ENCODE measurements at places on chromosomes 4 and X.

- DNase-seq: no peak
Observed at GRCh38 chr4:2827874-2828751, 15.5 kb upstream of the ADD1 start.

GRCh38 chr4:101331017-101331416 is 16.3 kb downstream of the PPP3CA start:
- no peak for DNase-seq

- no peak for DNase-seq
Observed at GRCh38 chrX:26411045-26411444, 195.1 kb downstream of the MAGEB5 start.

GRCh38 chr4:145347684-145348083 is 134.0 kb upstream of the SMAD1 start:
- no peak for DNase-seq

GRCh38 chr4:118290951-118291350 is 61.9 kb downstream of the PRSS12 start:
- no peak for DNase-seq

DNA sequence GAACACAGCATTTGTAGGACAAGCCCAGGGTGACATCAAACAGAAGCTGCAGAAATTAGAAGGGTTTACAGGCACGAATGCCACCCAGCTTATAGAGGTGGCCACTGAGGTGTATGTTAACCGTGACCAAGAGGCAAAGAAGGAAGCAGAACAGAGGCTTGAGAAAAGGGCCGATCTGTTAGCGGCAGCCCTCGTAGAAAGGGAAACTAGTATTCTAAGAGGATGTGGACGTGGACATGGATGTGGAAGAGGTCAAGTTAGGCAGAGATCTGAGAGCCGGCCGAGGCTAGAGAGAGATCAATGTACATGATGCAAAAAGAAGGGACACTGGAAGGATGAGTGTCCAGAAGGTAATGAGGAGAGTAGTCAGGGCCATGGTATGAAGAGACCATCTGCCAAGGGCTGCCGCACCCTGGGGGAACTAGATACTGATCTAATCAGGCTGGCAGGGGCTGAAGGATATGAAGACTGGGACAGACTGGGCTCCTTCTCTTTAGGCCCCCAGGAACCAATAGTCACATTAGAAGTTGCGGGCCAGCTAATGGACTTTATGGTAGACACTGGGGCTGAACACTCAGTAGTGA is 27.5 kb downstream of the LIAS start:
- DNase-seq: no peak

DNA sequence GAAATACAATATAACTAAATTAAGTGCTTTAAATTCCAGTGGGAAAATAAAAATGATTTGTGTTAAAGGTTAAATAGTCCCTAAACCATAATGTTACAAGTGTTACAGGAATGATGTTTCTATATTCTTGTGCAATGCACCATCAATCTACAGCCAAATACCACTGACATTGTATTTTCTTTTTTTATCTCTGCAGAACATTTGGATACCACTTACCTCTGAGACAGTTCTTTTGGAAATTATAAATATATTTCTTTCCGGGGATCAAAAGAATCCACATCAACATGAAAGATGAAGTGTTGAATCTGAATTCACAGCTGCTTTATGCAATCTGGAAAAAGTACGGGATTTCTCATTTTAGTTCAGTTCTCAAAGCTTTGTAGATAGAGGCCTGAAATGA is 518.3 kb upstream of the AGA start:
- no peak for DNase-seq

- no peak for DNase-seq
Observed at GRCh38 chrX:96838537-96838936, 45.2 kb upstream of the RPA4 start.

DNA sequence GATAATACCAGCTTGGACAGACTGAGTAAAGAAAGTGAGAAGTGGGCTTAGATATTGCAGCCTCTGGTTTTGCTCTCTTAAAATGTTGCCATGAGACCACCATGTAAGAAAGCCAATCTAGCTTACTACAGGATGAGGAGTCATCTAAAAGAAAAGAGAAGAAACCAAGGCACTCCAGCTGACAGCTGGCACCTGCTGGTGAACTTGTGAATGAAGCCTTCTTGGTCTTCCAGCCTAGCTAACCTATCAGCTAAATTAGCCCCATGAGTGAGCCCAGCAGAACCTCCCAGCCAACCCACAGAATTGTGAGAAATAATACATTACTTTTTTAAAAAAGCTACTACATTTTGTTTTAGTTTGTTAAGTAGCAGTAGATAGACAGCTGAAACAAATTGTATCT is 154.5 kb upstream of the QRFPR start:
- DNase-seq: no peak

GRCh38 chr4:6660430-6660829 is 19.9 kb downstream of the MRFAP1 start:
- DNase-seq: no peak

- DNase-seq: no peak
Observed at GRCh38 chr4:172096786-172097185, 283.6 kb downstream of the GALNTL6 start.

DNA sequence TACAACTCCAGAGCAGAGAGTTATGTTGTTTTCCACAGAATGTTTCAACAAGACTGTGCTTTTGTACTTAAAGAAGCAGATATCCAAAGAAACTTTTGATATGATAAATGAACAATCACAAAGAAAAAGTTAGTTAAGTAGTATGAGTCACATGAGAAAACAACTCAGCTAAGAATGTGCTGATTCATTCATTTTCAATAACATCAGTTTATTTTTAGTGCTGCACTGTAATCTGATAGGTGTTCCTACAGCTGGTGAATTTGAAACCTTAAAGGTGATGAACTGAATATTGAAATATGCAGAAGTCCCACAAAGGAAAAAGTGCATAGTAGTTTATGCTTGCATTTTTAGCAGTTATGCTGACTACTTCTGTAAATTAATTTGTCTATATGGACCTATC is 180.3 kb upstream of the TENM3 start:
- no peak for DNase-seq

GRCh38 chrX:119729408-119730201 is 28.8 kb upstream of the SOWAHD start:
- DNase-seq: peak; percentile 6

DNA sequence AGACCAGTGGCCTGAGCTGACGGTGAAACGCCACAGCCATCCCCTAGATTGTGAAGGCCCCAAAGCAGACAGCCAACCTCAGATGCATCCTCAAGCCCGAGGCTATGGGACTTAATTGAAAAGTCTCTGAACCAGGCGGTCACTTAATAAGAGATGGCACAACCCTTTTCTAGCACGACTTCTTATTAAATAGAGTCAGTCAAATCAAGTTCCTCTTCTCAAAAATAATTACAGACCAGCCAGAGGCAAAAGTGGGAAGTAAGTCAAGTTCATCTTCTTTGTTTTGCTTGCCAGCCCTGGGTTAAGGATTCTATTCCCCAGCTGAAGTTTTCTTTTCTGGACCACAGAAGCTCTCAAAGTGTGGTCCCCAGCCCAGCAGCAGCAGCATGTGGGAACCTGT is 9.7 kb upstream of the SH3KBP1 start:
- no peak for DNase-seq

- DNase-seq: no peak
Observed at GRCh38 chr4:149166876-149167275, 648.8 kb downstream of the IQCM start.

DNA sequence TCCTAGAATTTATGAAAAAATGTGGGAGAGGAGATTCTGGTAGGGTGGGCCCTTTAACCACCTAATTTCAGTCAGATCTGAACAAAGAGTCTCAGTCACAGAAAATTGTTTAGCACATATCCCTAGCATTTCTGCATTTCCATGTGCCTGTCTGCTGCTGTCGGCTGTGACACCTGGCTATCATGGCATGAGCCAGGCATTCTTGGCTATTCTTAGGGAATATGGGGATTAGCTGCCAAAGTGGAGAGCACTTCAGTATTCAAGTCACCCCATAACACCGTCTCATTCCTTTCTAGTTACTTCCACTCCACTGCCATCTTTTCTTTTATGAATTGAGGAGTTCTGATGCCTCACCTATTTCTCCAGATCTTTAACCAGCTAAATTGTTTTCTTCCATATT is 211.5 kb downstream of the FRAS1 start:
- DNase-seq: no peak

DNA sequence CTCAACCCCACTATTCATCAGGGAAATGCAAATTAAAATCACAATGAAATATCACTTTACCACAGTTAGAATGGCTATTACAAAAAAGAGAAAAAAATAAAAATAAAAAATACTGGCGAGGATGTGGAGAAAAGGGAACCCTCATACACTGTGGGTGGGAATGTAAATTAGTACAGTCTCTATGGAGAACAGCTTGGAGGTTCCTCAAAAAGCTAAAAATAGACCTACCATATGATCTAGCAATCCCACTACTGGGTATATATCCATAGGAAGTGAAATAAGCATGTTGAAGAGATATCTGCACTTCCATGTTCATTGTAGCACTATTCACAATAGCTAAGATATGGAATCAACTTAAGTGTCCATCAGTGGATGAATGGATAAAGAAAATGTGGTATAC is 50.5 kb upstream of the PAGE1 start:
- no peak for DNase-seq

Data from stimulated activated CD8-positive, alpha-beta memory T cell treated with anti-CD3 and anti-CD28 coated beads, Interleukin-15, amount 100 ng/mL, for 24 hours (primary cell).